Fibroblast of skin of back (primary cell): ENCODE measurements at places on chromosomes 1 and 21.
A peak's percentile ranks its signal among the peaks of the same experiment; 100 is the strongest.

GRCh38 chr1:24228311-24228710 is 41.2 kb upstream of the IFNLR1 start:
- no peak for DNase-seq

DNA sequence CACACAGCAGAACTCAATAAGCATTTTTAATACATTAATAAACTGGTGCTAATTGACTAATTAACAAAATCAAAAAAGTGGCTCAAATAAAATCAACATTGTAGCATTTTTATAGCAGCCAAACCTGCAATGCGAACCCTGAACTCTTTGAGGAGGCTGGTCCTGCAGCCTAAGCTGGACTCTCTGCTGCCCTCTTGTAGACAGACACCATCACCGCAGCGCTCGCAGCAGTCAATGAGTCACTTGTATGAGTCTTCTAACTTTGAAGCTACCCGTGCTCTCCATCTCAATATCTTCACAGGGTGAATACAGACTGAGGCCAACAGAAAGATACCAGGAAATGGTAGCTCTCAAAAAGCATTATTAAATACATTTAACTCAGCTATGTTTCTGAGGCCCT is 9.7 kb upstream of the KRTAP7-1 start:
- peak; percentile 22 for DNase-seq

DNA sequence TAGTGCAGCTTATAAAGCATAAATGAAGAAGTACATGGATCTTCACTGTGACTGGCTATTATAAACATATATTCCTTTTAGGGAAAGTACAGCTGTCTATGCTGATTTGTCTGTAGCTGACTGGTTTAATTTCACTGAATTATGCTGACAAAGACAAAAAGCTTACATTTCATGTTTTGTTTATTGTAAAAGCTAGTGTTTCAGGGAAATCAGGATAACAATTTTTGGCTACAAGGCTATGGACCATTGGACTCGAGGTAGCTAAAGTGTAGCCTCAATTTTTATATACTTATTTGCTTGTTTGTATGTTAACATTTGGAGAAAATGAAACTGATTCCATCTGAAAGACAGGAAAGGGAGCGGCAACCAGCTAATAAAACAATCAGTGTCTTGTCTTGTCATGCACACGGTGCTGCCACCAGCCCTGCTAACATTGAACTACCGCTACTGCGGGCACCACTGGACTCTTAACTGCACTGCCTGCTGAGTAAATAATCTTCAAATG is 480.2 kb downstream of the COL11A1 start:
- DNase-seq = peak; percentile 12

DNA sequence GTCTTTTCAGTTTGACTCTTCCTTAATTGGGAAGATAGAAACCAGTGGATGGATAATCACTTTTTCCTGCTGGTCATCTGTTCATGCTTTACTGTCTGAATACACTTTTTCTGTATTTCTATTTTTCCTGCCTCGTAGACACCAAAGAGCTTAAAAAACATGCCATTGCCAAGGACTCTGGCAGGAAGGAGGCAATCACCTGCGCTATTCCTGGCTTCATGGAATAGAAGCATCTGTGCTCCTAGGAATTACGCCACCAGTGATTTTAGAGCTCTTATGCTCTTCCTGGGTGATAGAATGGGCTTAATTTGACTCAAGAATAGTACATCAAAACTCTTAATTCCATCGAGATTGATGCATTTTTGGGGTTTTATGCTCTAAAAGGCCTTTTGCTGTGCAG is 15.7 kb downstream of the OR2B11 start:
- no peak for DNase-seq

DNA sequence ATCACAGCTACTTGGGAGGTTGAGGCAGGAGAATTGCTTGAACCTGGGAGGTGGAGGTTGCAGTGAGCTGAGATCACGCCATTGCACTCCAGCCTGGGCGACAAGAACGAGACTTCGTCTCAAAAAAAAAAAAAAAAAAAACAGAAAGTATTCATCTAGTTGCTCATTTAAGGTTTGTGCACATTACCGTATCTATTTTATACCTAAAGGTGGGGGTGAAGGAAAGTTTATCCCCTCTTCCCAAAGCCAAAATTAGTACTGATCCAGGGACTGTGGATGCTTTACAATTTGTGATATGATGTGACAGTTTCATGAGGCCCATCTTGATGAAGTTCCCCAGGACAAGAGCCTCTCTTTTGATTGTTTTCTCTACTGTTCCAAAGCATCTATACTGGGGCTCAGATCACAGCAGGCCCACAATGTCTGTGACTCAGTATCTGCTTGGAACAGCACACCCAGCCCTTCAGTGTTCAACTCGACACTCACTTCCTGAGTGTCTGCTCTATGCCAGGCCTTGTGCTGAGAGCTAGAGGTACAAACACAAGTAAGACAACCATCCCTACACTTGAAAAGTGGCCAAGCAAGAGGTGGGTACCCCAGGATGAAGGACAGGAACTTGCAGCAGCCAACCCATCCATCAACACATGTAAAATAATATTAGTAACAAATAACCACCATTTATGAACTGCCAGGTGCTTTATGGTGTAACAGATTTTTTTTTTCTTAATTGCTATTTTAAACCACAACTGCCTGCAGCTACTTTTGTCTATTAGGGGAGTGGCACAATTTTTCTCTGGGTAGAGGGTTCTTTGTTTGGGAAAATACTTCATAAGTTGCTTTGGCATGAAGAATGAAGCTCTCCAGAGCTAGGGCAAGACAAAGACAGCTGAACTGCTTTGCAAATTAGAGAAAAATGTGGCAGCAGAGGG is 29.0 kb upstream of the KHDRBS1 start:
- peak; percentile 65 for DNase-seq

GRCh38 chr1:11352058-11352715 is 79.2 kb downstream of the UBIAD1 start:
- DNase-seq = no peak

DNA sequence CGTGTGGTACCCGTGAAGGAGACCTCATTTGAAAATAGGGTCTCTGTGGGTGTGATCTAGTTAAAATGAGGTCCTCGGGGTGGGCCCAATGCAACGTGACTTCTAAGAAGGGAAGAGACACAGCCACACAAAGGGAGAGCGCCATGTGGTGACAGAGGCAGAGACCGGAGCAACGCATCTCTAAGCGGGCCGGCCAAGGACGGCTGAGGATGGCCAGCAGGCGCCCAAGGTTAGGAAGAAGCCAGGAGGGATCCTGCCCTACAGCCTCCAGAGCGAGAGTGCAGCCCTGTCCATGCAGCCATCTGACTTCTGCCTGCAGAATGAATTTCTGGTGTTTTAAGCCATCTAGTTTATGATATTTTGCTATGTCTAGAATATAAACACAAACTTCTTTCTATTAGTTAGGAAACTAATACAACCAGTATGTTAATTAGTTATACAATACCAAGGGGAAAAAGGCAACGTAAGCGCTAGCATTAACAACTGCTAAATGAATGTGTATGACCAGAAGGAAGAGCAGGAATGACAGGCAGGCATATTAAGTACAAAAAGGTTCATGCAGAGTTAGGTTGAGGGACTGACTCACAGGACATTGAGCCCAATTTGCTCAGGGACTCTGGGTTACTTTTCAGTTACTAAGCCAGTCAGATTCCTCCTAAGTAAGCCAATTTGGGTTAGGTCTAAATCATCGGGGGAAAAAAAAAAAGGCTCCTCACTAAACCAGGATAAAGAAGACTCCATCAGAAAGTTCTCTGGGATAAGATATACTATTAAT is 4.1 kb downstream of the CEP104 start:
- no peak for DNase-seq

DNA sequence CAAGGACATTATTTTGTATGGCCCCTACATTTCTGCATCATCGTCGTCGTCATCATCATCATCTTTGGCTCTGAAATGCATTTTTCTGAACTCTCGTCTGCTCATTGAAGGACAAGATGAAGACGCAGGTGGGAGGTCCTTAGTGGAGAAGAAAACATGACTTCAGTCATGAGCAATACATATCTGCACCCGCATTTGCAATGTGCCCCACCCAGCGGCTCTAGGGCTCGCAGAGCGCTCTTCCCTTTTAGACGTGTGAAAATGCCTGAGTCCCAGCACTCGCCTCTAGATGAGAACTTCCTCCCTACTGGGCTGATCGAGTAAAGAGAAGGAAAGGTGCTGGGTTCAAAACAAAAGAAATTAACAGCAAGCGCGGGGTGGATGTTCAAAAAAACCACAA is 10.1 kb downstream of the C1orf174 start:
- DNase-seq = no peak

DNA sequence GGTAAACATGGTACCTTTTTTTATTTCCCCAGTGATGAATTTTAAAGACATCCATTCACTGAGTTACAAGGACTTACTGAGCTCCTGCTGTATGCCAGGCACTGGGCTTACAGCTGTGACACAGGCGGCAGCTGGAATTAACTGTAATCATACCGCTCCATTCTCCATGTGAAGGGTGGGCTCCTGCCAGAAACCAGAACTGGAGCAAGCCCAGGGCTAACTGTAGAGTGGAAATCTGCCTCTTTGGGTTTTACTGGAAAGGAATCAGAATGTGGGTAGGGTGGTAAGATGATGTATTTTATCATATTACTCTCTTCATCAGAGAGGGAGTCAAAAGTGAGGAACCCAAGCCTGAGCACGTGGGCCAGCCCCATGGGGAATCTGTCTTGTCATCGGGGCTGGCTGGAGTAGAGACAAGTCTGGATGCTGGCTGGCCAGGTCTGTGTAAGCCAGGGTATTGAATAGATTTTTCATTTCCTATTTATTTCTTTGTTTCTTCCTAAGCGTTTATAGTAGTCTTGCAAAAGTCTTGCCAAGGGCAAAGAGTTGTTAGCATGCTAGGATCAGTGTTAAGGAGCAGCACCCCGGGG is 21.5 kb downstream of the FGGY start:
- DNase-seq = no peak

DNA sequence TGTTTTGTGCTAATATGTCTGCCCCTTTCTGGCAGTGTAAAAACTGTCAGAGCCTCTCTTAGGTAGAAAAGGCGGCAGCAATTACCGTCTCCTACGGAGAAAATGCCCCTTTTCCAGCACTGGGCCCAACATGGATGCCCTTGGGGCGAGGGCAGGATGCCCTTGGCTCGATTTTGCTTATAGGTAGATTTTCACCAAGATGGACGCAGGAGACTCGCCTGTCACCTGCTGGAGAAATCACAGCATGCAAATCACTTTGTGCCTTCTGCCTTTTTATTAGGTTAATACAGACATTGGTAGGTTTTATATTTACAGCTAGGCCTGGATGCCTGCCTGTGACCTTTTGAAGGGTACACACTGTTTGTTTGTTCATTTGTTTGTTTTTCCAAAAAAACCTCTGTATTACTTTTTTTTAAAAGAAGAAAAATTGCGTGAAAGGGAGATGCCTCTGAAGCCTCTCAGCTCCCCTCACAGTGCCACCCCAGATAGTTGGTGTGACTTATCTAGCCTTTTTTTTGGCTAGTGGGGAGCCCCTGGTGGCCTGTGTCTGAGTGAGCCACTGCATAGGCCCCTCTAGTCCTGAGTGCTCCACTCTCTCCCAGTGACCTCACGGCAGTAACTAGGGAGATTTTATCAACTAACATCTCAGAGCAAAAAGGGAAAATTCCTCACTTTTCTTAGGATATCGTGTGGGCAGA is 2.5 kb downstream of the ATP1B1 start:
- DNase-seq = no peak

DNA sequence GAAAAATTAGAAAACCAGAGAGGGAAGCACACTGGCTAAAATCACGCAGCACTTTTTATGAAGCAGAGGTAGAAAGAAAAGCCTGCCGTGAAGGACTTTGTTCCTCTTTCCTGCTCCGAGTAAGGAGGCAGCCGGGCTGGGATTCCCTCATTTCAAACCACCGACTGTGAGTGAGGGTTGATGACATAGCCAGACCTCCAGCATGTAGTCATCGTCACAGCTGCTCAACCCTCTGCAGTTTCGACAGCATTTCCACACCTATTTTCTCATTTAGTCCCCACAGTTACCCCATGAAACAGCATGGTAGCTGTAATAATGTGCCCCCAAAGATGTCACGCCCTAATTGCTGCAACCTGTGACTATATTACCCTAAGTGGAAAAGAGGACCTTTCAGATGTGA is 35.3 kb downstream of the FCRL5 start:
- DNase-seq = no peak

DNA sequence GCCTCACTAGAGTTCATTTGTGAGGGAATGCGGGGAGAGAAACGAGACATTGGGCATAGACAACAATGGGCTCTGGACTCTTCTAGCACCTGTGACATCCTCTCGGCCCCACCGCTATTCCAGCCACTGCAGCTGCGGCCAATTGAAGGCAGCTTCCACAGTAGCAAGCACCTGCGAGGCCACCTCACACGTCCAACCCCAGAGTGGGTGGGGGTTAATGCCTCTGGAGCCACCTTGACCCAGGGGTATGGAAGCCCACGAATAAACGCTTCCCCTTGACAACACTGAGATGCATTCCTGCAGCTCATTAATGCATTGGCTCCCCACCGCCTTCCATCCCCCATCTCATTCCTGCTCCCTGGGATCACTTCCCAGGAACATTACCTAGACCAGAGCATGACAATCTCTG is 104.4 kb downstream of the GLIS1 start:
- no peak for DNase-seq
